ENCODE measurements at places on chromosomes 3 and 15.
A peak's percentile ranks its signal among the peaks of the same experiment; 100 is the strongest.

- no peaks in the 10 kb centered on the region for H3K27me3 ChIP-seq
- H3K4me3 ChIP-seq: no peak overlapping the region
- H3K36me3 ChIP-seq: no peaks in the 10 kb centered on the region
- no peaks in the 10 kb centered on the region for H3K4me1 ChIP-seq
Measured at GRCh38 chr15:32750979-32751378, 33.2 kb downstream of the GREM1 start.

DNA sequence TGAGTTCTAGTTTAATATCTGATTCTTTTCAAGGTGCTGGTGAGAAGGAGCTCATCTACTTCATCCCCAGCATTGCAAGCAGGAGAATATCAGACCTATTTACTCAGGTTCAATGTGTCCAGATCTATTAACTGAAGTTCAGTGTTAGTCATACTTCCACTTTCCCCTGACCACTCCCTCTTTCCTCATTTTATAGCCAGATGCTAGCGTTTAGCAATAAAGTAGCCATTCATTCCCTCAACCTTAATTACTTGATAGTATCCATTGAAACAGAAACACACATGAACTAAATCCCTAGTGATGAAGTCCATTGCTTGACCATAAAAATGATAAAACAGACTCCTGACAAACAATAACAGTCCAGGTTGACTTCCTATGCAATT is 60.0 kb downstream of the RPL22L1 start:
- H3K27me3 ChIP-seq: no peaks in the 10 kb centered on the region
- no peak overlapping the region for H3K27ac ChIP-seq
- no peak overlapping the region for H3K4me3 ChIP-seq
- no peaks in the 10 kb centered on the region for H3K4me1 ChIP-seq
- DNase-seq: no peak

DNA sequence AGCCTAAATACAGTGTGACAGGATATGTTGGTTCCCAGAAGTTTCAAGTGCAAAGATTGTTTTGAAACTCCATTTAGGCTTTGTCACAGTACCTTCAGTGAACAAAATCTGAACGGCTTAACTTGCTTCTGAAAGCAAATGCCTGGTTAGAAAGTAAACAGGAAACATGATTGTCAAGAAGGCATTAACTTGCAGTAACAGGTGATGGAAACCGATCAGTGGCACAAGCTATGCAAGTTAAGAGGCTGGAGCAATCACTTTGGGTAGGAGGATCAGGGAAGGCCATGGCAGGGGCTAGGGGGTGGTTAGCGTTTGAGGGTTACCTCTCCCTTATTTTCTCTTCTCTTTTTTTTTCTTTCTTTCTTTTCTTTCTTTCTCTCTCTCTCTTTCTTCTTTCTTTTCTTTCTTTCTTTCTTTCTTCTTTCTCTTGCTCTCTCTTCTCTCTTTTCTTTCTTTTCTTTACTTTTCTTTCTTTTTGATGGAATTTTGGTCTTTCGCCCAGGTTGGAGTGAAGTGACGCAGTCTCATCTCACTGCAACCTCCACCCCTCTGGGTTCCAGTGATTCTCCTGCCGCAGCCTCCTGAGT is 2.4 kb downstream of the HYKK start:
- no peak for DNase-seq
- no peak overlapping the region for H3K27ac ChIP-seq
- H3K27me3 ChIP-seq: no peaks in the 10 kb centered on the region
- H3K4me1 ChIP-seq: peaks cover 10% of the 10 kb centered on the region
- no peak overlapping the region for H3K4me3 ChIP-seq
- no peaks in the 10 kb centered on the region for H3K36me3 ChIP-seq

DNA sequence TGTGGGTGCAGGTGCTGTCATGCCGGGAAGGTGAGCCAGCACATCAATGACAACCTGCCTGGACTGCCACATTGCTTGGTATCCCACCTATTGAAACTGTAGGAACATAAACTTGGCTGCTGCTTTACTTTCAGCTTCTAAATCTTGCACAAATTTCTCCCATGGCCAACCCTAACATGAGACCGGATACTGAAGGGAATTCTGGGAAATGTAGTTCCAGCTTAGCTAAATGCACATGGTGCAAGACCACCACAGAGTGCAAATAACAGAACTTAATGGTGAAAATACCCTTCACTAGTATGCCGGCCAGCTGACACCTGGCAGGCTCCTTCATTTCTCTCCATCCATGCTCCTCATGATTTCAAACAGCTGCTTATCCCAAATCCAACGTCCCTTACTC is 247.4 kb downstream of the ARRDC4 start:
- H3K27ac ChIP-seq: no peak overlapping the region
- no peaks in the 10 kb centered on the region for H3K4me1 ChIP-seq
- DNase-seq: no peak

GRCh38 chr3:194086388-194087075 is 49.4 kb upstream of the HES1 start:
- DNase-seq: no peak
- H3K27me3 ChIP-seq: no peaks in the 10 kb centered on the region
- H3K4me3 ChIP-seq: no peak overlapping the region
- H3K27ac ChIP-seq: no peak overlapping the region
- peaks cover 23% of the 10 kb centered on the region for H3K4me1 ChIP-seq

DNA sequence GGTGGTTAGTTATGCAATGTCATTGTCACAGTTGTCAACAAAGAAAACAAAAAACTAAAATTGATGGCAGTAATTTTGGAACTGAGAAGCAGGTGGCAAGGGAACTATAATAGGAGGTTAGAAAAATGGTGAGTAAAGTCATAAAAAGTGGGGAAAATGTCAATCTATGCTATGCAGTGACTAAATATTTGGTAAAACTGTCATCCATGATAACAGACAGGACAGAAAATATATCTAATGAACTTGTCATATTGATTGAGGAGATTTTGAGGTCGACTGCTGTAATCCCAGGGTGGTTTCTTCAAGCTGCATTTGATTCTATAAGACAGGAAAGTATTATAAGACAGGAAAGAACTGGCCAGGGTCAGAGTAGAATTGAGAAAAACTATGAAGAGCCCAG is 998.4 kb downstream of the IGSF11 start:
- no peaks in the 10 kb centered on the region for H3K4me1 ChIP-seq
- no peak overlapping the region for H3K4me3 ChIP-seq
- H3K27ac ChIP-seq: no peak overlapping the region
- no peaks in the 10 kb centered on the region for H3K27me3 ChIP-seq
- no peaks in the 10 kb centered on the region for H3K36me3 ChIP-seq

DNA sequence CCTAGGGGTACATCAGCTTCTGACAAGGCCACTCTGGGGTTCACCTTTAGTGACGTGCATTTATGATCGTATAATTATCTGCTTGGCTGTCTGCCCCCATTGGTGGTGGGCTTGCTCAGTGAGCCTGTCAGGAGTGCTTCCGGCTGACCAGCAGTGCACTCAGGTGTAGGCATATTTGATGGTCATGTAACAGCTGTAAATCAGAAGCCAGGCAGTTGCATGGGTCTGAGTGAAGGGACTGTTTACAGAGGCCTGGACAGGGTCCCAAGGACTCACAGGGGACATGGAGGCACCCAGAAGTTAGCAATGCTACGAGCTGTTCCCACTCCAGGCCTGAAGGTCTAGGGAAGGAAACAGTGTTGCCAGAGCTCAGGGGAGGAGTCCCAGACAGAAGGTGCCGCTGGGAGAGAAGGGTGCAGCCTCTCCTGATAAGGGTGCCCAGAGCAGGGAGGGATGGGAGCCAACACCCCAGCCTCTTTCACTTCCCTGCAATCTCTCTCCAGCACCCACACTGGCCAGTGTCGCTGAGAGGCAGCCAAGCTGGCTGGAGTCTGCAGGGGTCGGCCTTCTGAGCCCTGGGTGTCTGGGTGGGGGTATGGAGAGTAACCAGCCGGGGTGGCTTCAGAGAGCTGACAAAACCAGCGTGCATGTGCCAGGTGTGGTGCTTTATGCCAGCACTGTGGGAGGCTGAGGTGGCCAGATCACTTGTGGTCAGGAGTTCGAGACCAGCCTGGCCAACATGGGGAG is 61.3 kb upstream of the PRR23E start:
- H3K36me3 ChIP-seq: no peaks in the 10 kb centered on the region
- no peak overlapping the region for H3K27ac ChIP-seq
- no peak for DNase-seq
- H3K27me3 ChIP-seq: no peaks in the 10 kb centered on the region

- no peak overlapping the region for H3K27ac ChIP-seq
- no peaks in the 10 kb centered on the region for H3K27me3 ChIP-seq
- no peaks in the 10 kb centered on the region for H3K4me1 ChIP-seq
- no peak for DNase-seq
Measured at GRCh38 chr15:95604634-95605036, 725.9 kb upstream of the NR2F2 start.

DNA sequence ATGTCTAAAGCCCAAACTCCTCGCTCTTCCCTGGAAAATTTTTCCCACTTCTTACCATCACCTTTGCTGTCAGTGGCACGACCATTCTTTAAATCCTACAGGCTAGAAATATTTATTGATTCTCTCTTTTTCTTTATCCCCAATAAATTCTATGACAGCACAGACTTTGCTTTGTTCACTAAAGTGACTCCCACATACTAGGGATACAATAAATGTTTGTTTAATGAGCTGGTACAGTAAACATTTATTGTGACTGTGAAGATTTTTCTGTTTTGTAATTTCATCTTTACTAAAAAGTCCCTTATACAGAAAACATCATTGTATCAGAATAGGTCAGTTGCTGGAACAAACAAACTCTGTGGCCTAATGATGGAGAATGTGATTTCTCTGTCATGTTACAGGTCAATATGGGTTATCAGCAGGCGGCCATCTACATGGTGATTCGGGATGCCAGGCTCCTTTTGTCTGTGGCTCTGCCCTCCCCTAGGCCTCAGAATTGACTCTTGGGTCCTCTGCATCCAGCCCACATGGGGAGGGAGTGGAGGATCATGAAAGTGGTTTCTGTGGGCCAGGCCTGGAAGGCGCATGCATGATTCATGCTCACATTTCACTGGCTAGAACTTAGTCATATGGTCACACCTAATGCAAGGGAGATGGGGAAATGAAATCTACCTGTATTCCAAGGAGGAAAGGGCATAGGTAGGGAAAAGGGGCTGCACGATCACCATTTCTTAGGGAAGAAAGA is 22.7 kb upstream of the KNG1 start:
- no peak overlapping the region for H3K27ac ChIP-seq
- H3K27me3 ChIP-seq: no peaks in the 10 kb centered on the region
- H3K4me3 ChIP-seq: no peak overlapping the region
- DNase-seq: no peak
- H3K4me1 ChIP-seq: no peaks in the 10 kb centered on the region

- no peak for DNase-seq
- no peak overlapping the region for H3K4me3 ChIP-seq
- no peaks in the 10 kb centered on the region for H3K27me3 ChIP-seq
- no peaks in the 10 kb centered on the region for H3K36me3 ChIP-seq
- no peak overlapping the region for H3K27ac ChIP-seq
- H3K4me1 ChIP-seq: peaks cover 29% of the 10 kb centered on the region
Measured at GRCh38 chr3:188165596-188165995, 11.6 kb downstream of the LPP start.

GRCh38 chr15:81275711-81276392 is 48.1 kb downstream of the STARD5 start:
- H3K27ac ChIP-seq: peak overlapping the region; percentile 6
- no peaks in the 10 kb centered on the region for H3K36me3 ChIP-seq
- H3K4me1 ChIP-seq: peaks cover 13% of the 10 kb centered on the region
- DNase-seq: peak; percentile 6
- H3K27me3 ChIP-seq: no peaks in the 10 kb centered on the region

GRCh38 chr3:46395210-46395661 is 11.6 kb downstream of the CCR5AS start:
- DNase-seq: no peak
- H3K27ac ChIP-seq: no peak overlapping the region
- no peaks in the 10 kb centered on the region for H3K36me3 ChIP-seq
- H3K4me3 ChIP-seq: no peak overlapping the region

DNA sequence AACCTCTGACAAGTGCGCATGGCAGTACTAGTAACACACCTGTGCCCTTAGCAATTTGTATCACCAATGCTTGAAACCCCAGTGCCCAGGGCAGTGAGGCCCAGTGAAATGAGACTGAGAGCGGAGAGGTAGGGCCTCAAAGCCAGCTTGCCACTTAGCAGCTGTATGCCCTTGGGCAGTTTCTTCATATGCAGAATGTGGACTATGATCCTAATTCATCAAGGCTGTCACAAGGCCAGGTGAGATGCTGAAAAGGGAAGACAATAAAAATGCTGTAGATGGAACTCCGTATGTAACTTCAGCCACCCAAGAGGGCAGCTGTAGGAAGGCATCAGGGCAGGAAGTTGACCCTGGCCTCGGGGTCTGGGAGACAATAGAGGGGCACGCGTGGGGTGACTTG is 74.4 kb downstream of the KY start:
- no peak overlapping the region for H3K27ac ChIP-seq
- no peak overlapping the region for H3K4me3 ChIP-seq
- H3K36me3 ChIP-seq: no peaks in the 10 kb centered on the region

- no peaks in the 10 kb centered on the region for H3K27me3 ChIP-seq
- no peaks in the 10 kb centered on the region for H3K36me3 ChIP-seq
- H3K27ac ChIP-seq: no peak overlapping the region
- H3K4me3 ChIP-seq: no peak overlapping the region
- H3K4me1 ChIP-seq: no peaks in the 10 kb centered on the region
Measured at GRCh38 chr3:124965413-124965812, 30.9 kb upstream of the MUC13 start.

DNA sequence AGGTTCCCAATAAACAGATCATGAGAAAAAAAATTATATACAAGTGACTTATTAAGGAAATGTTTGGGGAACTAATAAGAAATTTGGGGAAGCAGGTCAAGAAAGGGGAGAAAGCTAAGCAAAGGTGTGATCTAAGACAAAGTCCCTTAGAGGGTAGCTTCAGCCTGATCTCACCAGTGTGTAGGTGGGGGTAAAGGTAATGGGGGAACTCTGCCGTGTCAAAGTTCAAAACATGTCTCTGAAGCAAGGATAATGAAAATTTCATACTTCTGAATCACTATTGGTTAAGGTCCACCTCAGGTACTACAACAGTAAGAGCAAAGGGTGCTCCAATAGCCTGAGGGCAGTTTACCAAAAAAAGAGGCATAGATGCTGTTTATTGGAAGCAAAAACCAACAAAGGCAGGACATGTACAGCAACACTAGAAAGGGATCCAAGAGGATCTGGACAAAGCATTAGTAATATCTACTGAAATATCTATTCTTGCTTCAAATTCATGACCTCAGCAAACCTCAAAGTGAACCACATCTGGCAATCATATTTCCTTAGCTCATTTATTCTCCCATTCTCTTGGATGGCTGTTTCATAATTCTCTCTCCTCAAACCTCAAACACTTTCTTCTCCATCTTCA is 6.9 kb downstream of the ACAD11 start:
- no peak for DNase-seq
- H3K27me3 ChIP-seq: no peaks in the 10 kb centered on the region
- H3K4me3 ChIP-seq: no peak overlapping the region
- H3K27ac ChIP-seq: no peak overlapping the region
- no peaks in the 10 kb centered on the region for H3K36me3 ChIP-seq

GRCh38 chr3:141093971-141094684 is 43.0 kb downstream of the SPSB4 start:
- no peak overlapping the region for H3K4me3 ChIP-seq
- H3K27ac ChIP-seq: no peak overlapping the region
- no peak for DNase-seq
- H3K36me3 ChIP-seq: no peaks in the 10 kb centered on the region

GRCh38 chr3:134677196-134677986 is 26.6 kb upstream of the KY start:
- no peak overlapping the region for H3K4me3 ChIP-seq
- H3K27me3 ChIP-seq: no peaks in the 10 kb centered on the region
- no peaks in the 10 kb centered on the region for H3K36me3 ChIP-seq
- H3K27ac ChIP-seq: no peak overlapping the region
- no peak for DNase-seq

Data from B cell (primary cell).